Right renal cortex interstitium (tissue), 3 donors: ENCODE measurements at places on chromosomes 2 and 18. TPM values are rescaled to one million over a fixed set of nuclear protein-coding genes. Genes with fewer than 3 reads are reported as not detected.

DNA sequence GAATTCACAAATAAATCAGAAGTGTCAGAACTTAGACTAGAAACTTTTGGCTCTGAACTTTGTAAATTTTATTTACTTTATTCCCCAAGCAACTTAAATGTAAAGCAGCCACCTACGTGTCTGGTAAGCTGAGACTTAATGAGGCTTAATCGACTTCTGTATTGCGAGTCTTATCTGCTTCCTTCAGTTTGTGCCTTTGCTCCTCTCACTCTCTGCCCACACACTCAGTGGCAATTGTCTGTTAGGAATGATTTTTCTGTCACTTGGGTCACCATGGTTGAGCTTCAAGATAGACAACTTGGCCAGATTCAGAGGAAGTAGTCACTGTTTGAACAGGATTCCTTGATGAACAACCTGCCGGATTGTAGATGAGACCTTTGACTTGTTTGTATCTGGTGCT is 691.4 kb upstream of the FSHR start:
- DNase-seq = no peak

GRCh38 chr18:8792688-8793316 is 87.4 kb downstream of the MTCL1 start:
- no peak for DNase-seq

DNA sequence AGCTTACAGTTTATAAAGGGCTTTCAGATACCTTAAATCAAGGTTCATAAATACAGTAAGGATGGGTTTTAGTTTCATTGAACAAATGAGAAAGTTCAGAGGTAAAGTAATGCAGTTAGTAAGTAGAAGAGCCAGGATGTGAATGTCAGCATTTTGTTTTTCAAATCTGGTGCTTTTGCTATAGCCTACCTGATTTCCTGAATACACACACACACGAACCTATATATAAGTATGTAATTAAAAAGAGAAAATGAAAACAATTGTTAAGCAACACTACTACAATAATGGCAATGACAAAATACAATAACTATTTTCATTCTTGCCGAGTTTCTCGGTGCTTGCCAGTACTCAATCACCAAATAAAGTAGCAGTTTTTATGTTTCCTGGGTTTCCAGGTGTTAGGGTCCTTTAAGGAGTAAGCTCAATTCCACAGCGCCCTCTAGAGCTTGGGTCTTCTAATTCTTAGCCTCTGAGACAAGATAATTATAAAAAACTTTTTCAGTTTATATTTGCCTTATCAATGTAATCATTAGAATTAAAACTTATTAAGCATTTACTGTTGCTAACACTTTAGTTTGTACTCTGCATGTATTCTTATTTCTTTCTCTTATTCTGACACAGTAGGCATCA is 512.9 kb upstream of the ACVR2A start:
- no peak for DNase-seq

- DNase-seq = no peak
Measured at GRCh38 chr2:176114930-176115625, 1.5 kb upstream of the HOXD10 start.

DNA sequence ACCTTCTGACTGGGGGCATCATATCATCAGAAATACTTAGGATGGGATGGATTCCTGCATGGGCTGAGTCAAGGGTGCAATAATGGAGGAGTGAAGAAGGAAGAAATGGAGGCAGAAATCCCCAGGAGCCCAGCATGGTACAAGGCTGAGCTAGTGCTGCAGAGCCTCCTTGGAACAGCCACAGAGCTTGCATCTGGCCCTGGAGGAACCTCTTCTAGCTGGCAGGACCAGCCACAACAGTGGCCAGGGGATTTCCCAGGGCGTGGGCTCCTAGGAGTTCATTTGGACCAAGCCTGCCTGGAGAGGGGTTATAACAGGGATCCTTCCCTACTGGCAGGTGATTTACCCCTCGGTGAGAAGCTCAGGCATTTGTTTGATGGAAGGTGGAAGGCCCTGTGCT is 4.7 kb upstream of the IL37 start:
- no peak for DNase-seq

DNA sequence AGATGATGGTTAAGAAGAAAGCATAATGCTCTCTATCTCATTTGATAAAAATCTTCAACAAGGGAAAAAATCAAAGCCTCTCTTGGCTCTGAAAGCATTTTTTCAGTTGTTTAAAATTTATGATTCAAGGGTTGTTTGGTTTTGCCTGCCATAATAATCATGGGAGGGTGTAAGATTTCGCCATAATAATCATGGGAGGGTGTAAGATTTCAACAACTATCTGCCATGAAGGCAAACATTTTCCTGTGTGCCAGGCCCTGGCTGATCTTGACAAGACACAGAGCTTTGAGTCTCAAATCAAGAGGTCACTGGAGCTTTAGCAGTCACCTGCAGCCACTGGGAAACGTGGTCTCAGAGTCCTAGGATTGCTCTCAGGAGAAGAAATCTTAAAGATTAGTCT is 175.1 kb upstream of the PIEZO2 start:
- no peak for DNase-seq

GRCh38 chr2:50535971-50536759 is 495.8 kb downstream of the NRXN1 start:
- peak; percentile 20 for DNase-seq

GRCh38 chr18:62935994-62936393 is 220.7 kb downstream of the PHLPP1 start:
- no peak for DNase-seq

DNA sequence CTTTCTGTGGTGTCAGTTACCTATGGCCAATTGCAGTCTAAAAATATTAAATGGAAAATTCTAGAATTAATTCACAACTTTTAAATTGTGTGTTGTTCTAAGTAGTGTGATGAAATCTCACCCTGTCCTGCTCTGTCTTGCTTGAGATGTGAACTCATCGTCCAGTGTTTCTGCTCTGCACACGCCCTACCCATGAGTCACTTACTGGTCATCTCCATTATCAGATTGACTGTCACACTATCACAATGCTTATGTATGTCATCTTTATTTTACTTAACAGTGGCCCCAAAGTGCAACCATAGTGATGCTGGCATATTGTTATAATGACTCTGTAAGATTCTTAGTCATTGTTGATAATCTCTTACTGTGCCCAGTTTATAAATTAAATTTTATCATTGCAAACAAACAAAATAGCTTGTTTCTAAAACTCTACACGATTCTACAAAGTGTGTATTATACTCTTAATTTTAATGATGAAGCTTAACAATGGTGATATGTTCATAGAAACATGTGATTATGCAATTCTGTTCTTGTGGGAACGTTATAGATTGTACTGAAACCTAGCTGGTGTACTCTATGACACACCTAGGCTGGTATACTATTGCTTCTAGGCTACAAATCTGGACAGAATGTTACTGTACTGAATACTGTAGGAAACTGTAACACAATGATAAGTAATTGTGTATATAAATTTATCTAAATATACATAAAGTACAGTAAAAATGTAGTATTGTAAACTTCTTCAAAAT is 1086.8 kb upstream of the PIK3C3 start:
- no peak for DNase-seq

GRCh38 chr2:226137201-226137811 is 662.3 kb downstream of the IRS1 start:
- no peak for DNase-seq

DNA sequence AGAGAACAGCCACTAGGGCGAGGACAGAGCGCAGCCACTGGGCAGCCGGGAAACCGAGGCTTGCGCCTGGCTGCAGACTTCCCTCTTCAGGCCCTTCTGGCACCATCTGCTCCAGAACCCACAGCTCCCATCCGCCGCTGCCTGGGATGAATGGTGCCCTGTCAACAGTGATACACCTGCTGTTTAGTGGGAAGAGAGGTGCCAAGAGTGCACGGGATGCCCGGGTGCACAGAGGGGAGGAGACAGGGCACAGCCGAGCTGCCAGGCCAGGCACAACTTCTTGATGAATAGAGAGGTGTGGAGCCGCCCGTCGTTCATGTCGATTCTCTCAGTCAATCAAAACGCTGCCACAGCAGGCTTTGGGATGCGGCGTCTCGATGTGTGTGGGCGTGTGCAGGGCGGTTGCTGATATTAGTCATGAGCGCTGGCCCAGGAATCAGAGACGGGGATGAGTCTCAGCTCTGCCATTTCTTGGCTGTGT is 39.5 kb downstream of the RRM2 start:
- no peak for DNase-seq

DNA sequence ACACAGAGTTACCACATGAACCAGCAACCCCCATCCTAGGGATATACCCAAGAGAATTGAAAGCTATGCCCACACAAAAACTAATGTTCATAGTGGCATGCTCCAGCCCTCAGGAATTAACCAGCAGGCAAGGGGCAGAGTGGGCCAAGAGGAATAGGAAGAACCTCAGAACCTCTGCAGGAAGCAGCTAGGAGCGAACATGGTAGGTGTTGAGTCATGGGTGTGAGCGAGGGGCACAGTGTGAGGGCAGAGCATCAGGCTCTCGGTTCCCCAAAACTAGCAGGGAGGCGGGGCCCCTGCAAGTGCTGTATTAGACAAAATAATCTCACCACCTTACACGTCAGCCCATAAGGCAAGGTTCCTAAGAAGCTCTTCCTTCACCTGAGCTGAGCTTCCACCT is 5.6 kb upstream of the RUFY4 start:
- no peak for DNase-seq

- no peak for DNase-seq
Measured at GRCh38 chr2:45700407-45701013, 49.0 kb downstream of the PRKCE start.

GRCh38 chr18:28903306-28903705 is 726.4 kb upstream of the CDH2 start:
- no peak for DNase-seq

GRCh38 chr2:10283106-10284062 is 19.3 kb upstream of the HPCAL1 start:
- no peak for DNase-seq

- DNase-seq = no peak
Measured at GRCh38 chr18:68874361-68874760, 76.5 kb downstream of the CCDC102B start.

DNA sequence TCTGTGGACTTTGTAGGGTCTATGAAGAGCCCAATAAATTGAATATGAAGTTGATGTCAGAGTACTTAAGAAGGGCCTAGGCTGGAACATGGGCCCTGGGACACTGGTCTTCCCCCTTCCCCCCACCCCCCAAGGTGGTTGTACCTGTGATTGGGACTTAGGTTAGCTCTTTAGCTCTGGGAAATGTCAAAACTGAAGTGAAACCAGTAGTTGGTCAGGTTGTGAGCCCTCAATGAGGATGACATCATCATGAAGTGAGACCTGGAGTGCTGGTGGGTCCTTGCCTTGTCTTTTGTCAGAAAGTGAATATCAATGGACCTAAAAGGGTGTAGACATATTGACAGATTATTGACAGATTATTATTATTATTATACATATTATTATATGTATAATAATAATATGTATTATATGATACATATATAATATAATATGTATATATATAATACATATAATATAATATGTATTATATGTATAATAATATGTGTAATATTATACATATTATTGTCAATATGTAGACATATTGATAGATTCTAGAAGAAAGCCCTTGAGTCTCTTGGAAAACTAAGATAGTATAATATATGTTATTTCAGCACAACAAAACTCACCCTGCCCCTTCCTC is 5.4 kb downstream of the MARS2 start:
- DNase-seq = no peak

DNA sequence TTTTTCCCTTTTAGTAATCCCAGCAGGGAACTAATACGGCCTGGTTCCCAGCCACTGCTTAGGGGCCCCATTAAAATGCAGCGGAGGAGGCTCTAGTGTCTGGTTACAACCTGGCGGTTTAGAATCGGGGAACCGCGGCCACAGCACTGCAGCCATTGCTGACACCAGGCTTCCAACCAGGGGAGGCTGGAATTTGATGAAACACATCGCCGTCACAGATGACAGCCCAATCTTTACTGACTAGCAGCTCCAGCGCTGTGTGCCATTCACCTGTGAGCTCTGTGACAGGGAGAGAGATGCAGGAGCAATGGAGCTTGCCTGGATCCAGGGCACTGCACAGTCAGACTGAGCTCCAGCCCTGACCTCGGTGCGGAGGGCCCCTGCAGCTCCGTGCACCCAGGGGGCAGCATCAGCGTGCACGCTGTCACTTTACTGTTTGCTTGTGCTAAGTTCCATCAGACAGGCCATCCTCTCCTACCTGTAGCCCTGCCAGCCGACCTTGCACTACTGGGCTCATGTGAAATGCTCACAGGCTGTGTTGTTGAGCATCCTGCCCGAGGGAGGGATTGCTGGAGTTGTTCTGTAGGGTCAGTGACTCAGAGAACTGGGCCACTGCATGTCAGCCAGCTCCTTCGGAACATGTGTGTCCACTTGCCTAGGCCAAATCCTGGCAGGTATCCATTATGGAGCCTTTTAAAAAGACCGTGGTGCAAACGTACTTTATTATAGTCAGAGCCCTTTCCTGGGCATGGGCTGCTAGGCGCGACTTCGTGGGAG is 203.5 kb downstream of the SEPTIN10 start:
- DNase-seq = peak; percentile 75

SLC4A3 gene
- polyA plus RNA-seq = 6.1 TPM

OSBPL6 gene
- polyA plus RNA-seq = 5.2 TPM

SOX11 gene
- polyA plus RNA-seq = 17.2 TPM

RUFY4 gene
- polyA plus RNA-seq = 0.24 TPM

SERPINB5 gene
- not detected for polyA plus RNA-seq

DSC1 gene
- 2.0 TPM for polyA plus RNA-seq

IL36A gene
- not detected for polyA plus RNA-seq

LRP1B gene
- 0.88 TPM for polyA plus RNA-seq

SERPINB10 gene
- 0.58 TPM for polyA plus RNA-seq

NYAP2 gene
- polyA plus RNA-seq = not detected

SRD5A2 gene
- 0.04 TPM for polyA plus RNA-seq

PAIP2B gene
- polyA plus RNA-seq = 20.8 TPM
